ENCODE measurements at places on chromosomes 1 and 21.

DNA sequence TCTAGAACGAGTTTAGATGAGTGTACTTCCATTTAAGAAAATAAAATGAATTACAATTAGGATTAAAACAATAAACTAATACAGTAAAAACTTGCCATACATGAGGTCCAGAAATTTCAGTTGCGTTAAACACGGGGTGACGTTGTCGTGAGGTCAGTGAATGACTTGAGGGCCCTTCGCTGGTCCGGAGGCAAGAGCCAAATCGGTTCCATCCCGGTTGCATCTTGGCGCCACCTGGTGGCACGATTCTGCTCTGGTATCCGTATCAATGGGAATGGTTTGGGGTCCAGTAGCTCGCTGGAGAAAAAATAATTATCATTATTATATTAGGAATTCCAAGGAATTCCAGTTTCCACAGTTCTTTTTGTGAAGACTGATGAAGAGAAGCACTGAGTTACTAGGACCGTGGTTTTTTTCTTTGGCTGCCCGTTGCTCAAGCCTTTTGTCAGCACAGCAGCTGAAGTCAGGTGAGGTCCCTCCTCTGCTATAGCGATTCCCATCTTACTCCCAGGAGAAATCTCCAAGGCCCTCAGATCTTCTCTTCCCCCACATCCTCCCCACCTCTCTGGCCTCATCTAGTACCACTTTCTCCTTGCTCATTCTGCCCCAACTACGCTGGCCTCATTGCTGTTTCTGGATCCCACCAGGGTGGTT is 161.4 kb downstream of the SLC35F3 start:
- peak; percentile 10 for DNase-seq

DNA sequence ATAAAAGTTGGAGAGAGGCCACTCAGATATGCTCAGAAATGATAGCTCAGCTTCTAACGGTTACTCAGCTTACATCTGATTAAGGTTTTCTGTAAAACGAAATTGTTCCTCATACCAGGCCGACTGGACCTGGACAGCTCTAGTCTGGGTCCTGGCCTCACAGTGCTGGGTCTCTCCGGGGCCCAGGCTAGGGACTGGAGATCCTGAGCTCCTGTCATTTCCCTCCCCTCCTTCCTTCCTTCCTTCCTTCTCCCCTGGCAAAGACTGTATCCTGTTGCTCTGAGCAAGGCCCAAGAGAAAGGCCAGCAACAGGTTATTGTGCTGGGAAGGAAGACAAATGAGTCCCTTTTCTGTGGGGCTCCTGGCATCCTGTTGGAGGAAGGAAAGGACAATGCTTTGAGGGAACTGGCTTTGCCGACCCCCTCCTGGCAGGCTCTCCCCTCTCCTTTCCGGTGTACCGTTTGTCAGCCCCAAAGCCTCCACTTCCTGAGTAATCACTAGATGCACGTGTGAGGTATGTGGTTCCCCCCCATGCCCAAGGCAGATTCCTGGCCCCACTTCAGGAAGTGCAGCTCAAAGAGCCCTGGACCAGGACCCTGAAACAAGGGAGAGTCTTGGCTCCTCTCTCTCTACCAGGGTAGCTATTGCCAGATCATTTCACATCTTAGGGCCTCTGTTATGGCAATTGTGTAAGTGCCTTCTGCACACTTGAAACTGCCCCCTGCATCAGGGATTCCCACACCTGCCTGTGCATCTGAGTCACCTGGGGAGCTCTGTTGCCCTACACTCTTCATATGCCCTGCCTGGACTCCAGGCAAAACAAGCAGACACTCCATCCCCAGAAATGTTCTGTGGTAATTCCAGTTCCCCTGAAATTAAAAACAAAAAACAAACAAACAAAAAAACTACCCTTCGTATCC is 212.7 kb upstream of the FGGY start:
- DNase-seq: no peak

- DNase-seq: no peak
These were observed 21.9 kb upstream of the ARF1 start for GRCh38 chr1:228060458-228061190.

- DNase-seq: no peak
These were observed 95.9 kb downstream of the RASAL2 start for GRCh38 chr1:178189814-178190213.

GRCh38 chr1:77584884-77585283 is 97.6 kb downstream of the ZZZ3 start:
- DNase-seq: no peak

DNA sequence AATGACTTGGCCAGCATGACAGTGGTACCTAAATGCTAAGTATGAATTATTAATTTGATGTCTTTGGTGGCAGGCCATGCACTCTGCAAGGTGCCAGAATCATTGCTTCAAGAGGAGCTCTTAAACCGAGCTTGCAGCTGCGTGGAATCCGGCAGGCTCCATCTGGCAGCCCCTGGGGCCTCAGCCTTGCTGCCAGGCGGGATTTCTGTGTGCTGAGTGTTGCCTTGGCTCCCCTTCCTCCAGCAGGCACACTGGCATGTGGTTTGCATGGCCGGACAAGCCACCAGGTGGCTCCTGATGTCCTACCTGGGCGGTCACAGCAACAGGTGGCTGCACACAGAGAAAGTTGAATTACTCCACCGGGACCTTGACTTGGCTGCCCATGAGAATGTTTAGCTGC is 155.4 kb downstream of the URB2 start:
- no peak for DNase-seq

GRCh38 chr1:175579956-175580750 is 163.2 kb downstream of the TNR start:
- no peak for DNase-seq

DNA sequence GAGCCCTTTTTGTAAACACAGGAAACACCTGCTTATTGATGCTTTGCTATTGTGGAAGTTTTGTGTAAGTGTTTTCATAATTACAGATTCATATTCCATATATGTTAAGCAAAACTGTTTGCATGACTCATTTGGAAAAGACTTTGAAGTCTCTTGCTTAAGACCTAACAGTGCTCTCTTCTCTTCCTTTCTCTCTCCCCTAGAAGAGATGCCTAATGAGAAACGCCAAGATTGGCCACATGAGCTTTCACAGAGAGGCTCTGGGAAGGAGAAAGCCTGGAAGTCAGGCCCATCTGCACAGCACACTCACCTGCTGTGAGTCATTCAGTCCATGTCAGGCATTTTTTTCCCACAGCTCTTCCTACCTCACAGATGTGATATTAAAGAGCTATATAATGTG is 101.6 kb upstream of the PALMD start:
- DNase-seq: no peak

- no peak for DNase-seq
These were observed 42.9 kb upstream of the TMCO2 start for GRCh38 chr1:40204856-40205255.

DNA sequence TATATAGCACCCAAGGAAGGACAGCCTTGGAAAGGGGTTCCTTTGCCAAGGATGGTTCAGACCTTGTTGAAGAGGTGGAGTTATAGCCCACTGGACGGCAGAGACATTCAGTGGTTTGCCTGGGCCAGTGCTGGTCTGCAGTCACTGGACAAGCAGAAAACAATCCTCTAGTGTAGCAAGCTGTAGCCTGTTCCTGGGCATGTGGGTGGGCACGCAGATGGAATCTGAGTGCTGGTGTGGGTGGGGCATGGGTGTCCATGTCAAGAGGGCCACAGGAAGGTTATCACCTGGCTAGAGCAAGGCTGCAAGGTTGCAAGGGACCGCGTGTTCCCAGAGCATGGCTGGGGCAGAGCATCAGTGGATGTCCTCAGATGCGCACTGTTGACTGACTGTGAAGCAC is 244.7 kb downstream of the PTPRU start:
- DNase-seq: no peak

GRCh38 chr1:154845879-154846278 is 24.2 kb downstream of the KCNN3 start:
- DNase-seq: no peak

GRCh38 chr1:203187304-203187685 is 791 bp upstream of the CHI3L1 start:
- DNase-seq: no peak

- no peak for DNase-seq
These were observed 13.8 kb downstream of the RBM34 start for GRCh38 chr1:235147269-235147668.
